ENCODE measurements at places on chromosomes 7 and 10.

DNA sequence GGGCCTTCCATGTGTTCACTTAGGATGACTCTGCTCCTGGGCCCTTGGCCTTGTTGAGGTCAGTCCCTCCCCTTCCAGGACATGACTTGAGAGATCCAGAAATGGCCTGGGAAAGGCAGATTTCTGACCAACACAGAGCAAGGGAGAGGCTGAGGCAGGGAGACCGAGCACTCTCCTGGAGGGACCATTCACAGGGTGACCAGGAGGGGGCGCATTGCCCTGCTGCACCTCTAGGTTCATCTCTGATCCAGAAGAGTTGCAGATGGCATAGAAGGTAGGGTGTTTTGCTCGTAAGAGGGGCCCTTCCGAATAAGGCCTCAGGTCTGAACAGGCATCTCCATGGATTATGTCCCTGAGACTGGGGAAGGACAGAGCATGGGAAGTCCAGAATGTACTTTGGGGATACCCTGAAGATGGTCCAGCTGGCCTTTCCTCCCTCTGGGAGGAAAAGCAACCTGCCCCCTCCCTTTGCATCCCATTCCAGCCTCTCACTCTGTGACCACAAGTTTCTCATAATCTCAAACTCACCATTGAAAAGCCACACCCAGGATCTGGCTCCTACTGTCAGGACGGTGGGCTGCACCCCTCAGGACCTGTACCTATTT is 6.6 kb downstream of the DMBT1 start:
- DNase-seq = no peak

DNA sequence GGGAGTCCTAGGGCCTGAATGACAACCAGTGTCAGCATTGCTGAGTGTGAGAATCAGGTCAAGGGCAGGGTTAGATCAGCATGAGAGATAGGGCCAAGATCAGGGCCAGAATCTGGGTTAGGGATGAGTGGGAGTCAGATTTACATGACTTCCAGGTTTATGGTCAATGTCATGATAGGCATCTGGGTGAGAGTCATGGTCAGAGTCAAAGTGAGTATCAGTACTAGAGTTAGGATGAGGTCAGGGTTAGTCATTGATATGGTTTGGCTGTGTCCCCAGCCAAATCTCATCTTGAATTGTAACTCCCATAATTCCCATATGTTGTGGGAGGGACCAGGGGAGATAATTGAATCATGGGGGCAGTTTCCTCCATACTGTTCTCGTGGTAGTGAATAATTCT is 12.3 kb downstream of the MRPS24 start:
- no peak for DNase-seq

DNA sequence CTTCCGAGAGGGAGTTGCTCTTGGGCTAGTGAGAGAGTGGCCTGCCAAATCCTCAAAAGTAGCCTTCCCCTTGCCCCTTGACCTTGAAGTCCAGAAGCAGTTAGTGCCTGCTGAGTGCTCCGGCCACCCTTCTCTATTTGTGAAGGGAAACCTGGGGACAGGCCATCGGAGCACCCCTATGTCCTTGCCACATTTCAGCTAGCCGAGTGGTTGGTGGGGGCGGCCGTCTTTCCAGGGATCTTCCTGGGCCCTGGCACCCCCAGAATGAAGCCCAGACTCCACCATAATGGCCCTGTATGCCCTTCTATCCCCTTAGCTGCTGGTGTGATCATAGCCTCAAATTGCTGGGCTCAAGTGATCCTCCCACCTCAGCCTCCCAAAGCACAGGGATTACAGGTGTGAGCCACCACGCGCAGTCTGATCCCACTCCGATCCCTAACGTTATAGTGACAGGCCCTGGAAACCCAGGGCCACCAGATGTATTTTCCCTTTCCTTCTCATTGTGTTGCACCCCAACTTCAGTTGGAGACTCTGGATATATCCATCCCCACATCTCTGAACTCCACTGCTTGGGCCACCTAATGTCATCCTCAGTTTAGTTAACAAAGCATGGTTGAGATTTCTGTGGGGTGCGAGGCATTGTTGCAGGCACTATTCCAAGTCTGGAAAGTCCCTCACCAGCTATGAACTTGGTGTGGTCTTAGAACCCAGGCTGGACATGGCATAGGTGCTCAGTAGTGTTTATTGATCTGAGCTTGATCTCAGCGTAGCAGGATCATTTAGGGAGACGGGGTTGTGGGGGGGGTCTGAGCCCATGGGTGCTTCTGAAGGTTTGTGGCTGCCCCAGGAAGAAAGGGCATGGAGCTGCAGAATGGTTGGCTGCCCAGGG is 1.6 kb downstream of the TSPAN14 start:
- no peak for DNase-seq

DNA sequence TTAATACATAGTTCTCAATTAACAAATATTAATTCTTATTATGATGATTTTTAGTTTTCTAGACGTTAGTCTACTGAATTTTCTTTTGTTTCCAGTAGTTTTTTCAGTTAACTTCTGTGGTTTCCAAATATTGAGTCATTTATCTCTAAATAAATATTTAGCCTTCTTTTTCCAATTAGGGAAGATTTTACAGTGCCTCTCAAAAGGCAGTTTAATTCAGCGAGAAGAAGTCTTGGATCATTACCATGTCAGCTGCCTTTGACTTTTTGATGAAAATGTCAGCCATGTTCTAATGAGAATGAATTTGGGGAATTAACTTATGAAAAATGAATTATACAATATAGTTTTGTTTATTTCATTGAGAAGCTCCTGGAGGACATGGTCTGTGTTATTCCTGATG is 90.0 kb downstream of the CDK14 start:
- DNase-seq = no peak

DNA sequence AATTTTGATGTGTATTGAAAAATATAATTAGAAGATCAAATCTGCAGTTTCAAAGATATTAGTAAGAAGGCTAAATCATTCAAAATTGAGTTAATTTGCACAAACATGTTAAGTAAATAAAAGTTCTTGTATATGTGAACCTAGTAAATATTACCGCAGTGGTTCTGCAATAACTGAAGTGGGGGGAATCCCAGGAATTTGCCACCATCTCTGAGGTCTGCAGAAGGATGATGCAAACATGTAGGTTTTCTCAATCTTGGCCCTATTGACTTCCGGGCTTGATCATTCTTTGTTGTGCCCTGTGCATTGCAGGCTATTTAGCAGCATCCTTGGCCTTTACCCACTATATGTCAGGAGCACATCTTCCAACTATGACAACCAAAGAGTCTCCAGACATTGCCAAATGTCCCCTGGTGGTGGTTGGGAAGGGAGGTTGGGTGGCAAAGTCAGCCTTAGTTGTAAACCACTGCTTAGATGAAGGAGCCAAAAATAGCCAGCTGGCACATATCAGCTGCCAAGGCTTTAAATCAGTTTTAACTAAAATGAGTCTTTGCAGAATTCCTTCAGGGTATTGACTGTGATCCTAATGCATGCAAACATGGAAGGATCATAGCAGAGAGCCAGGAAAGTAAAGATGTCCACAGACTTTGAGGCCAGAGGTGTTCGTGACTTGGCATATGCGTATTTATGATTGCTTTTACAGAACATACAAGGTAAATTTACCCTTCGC is 146.3 kb downstream of the TRIL start:
- DNase-seq = no peak

GRCh38 chr10:133327651-133328357 is 8.9 kb downstream of the CALY start:
- no peak for DNase-seq

DNA sequence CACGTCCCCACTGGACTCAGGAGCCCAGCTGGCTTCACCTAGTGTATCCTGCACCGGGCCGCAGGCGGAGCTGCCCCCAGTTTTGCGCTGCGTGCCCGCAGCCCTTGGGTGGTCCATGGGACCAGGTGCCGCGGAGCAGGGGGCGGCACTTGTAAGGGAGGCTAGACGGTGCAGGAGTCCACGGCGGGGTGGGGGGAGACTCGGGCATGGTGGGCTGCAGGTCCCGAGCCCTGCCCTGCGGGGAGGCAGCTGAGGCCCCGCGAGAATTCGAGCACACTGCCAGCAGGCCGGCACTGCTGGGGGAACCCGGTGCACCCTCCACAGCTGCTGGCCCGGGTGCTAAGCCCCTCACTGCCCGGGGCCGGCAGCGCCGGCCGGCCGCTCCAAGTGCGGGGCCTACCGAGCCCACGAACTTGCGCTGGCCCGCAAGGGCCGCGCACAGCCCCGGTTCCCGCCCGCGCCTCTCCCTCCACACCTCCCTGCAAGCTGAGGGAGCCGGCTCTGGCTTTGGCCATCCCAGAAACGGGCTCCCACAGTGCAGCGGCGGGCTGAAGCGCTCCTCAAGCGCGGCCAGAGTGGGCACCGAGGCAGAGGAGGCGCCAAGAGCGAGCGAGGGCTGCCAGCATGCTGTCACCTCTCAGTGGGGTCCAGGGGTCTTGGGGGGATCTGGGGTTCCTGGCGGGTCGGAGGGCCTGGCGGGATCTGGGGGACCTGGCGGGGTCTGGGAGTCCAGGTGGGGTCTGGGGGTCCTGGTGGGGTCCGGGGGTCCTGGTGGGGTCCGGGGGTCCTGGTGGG is 81.4 kb downstream of the VIPR2 start:
- no peak for DNase-seq

DNA sequence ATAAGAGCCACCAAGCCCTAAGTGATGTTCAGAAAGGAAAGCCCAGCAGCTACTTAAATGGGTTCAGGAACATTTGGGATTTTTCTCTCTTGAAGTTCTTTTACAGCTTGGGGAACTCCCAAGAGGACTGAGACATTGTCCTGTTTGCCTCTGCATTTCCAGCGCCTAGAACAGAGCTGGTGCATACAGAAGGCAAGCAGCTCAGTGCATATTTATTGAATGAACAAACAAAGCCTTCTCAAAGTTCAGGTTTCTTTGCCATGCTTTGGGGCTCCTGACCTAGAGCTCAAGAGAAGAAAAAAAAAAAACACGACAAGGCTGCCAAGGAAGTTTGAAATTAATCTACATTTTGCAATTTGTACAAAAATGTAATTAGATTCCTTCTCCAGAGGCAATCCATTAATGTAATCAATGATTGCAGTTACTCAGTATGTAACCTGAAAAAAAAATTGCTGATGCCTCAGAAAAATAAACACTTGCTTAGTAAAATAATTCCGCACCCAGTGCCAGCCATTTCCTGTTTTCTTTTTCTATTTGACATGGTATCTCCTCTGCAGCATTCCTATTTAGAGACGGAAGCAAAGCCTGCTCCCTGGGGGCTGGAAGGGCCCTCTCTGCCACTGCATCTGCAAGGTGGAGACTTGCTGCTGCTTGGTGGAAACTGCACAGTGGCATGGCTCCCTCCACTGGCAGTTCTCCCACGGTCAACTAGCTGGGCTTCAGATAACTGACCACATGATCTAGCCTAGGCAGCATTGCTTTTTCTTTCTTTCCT is 157.3 kb downstream of the TMEM178B start:
- DNase-seq = no peak

DNA sequence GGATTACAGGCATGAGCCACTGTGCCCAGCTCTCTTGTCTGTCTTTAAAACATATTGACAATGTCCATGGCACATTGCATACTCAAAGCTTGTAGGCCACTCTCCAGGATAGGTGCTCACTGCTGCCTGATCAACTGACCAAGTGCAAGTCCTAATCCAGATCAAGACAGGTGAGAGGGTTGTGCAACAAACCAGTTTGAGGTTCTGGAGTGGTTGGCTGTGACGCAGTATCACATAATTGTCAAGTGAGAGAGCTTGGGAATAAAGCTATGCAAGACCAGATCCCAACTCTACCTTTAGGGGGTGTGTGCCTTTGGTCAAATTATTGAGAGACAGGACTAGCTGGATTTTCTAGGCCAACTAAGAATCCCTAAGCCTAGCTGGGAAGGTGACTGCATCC is 43.0 kb upstream of the OPN4 start:
- DNase-seq = no peak

DNA sequence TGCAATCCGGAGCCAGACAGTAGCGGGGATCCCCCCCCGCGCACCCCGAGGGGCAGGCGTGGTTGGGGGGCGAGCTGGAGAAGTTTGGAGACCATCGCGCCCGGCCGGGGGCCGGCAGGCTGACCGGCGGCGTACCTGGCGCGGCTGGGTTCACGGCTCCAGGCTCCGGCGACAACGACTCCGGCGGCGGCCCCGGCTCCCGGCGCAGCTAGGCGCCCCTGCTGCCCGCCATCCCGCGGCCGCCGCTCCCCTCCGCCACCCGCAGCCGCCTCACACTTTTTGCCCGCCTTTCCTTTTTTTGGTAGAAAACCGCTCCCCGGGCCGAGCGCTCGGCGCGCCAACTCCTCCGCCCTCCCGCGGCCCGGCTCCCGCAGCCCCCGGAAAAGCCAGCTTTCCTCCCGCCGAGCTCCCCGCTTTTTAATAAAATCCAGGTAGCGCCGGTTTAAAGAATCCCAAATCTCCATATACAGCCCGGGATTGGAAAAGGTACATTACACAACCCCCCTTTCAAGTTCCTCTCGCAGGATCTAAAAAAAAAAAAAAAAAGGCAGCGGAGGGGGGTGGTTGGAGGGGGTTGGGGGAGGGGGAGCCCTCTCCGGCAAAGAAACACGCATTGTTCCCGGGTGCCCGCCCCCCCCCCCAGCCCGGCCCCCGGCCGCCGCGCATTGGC is at the start of gene TNRC18:
TNRC18 (minus strand) TSS at position 529 of the 670 bp plus-strand sequence. CDS start 2,588 bp downstream, outside the sequence.
- DNase-seq = no peak

- DNase-seq = no peak
Observed at GRCh38 chr7:111527545-111527944, 34.7 kb downstream of the IMMP2L start.

GRCh38 chr10:131821378-131822012 is 79.3 kb upstream of the PPP2R2D start:
- no peak for DNase-seq

- DNase-seq = no peak
Observed at GRCh38 chr7:1095621-1096155, 7.8 kb downstream of the GPER1 start.

GRCh38 chr10:123156078-123156477 is 1.9 kb downstream of the BUB3 start:
- no peak for DNase-seq

DNA sequence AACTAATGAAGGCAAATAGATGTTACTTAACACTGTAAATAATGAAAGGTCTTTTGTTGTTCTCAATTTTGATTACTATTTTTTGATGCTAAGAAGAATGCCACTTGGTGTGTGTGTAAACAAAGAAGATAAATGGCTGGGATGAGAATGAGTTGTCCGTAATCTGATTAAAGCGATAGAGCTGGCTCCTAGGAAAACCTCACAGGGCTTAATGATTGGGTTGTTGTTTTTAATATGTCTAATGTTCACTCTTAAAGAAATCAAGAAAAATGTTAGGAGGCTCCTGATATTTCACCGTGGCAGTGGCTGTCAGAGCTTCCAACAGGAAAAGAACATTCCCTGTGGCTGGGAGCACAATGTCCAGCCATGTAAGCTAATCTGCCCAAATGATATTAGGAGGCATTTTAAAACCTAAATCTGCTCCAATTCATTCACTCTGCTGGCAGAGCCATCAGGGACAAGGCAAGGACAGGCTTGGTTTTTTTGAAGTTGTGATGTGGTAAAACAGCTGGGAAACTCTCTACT is 243.9 kb downstream of the SNX10 start:
- DNase-seq = no peak

DNA sequence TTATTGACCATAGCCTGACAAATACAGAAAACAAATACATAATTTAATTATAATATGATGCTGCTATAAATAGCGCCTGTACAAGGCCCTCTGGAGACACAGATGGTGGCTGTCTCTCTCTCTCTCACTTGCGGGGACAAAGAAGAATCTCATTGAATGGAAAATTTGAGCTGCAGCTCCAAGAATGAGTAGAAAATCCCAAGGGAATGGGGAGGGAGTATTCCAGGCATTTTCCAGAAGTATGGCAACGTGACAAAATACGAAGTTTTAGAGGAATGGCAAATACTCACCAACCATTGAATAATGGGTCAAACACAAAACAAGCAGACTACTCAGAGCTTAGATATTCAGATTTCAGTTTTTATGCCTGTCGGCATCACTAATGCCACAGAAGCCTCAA is 179.9 kb downstream of the NRP1 start:
- DNase-seq = no peak

- DNase-seq = no peak
Observed at GRCh38 chr10:76315240-76315639, 883.8 kb downstream of the LRMDA start.
